CMK (cell line): ENCODE measurements at places on chromosomes 4 and X.

GRCh38 chr4:31020363-31020762, 300.2 kb downstream of the PCDH7 start:
- no peak for DNase-seq

- peak; percentile 29 for DNase-seq
These were observed 51.6 kb downstream of the KIT start for GRCh38 chr4:54709400-54709799.

- no peak for DNase-seq
These were observed 24.9 kb downstream of the TRIM61 start for GRCh38 chr4:164952551-164952950.

DNA sequence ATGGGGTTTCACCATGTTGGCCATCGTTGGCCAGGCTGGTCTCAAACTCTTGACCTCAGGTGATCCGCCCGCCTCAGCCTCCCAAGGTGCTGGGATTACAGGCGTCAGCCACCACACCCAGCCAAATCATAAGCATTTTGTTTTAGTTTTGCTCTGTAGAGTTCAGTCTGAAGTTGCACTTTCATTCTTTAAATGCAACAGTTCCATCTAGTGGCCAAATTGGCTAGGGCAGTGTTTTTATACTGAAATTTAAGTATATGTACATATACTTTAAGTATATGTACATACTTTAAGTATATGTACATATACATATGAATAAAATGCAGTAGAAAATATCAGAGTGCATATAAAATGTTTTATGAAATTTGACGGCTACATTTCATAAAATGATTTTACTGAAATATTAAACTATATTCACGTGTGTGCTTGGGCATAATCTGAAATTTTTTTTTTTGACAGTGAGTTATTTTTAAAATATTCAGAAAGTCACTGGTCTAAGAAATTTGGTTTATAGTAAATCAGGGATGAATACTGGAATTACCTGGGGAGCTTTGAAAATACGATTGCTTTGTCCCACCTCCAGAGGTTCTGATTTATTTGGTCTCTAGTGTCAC, 145.5 kb downstream of the NWD2 start:
- no peak for DNase-seq

DNA sequence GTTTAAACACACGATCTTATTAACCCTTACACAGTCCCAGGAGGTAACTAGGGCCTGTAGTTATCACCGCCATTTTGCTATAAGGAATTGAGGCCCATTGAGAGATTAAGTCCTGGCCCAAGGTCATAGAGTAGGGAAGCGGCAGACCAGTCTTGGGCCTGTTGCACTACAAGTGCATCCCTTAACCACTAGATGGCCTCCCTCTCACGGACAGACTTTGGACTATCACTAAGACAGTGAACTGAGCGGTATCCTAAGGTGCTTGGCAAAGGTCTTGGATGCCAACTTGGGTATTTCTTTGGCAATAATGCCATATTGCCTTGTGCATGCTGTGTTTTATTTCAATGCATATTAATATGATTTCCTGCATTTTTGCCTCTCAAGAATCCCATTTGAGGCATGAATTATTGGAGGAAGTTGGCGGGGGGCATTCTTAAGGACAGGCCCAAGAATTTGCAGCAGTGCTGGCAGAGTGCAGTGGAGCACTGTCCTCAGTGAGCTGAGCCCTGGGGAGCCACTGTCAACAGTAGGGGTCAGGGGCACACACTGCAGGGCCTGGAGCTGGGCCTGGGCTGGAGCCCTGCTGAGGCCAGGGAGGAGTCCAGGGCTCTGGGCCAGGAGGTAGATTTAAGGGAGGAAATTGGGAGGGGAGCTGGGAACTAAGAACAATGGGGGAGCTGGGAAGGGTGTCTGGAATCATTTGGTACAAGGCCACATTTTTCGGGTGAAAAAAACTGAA, 147.4 kb downstream of the SMIM20 start:
- peak; percentile 14 for DNase-seq

DNA sequence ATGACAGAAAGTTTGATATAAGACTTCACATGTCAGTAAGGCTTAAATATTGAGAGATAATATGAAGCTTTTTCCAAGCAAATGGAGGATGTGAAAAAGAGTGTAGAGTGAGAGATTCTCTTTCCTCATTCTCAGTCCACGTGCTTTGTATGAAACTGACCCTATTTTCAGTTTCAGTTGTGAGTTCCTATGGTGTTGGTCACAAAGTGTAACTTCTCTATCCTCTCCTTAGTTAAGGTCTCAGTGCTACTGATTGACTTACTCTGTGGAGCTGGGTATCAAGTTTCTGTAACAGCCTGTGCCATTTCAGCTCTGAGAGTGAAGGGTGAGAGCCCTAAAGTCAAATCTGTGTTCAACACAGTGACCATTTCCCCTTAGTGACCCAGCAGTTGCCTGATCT, 277.2 kb downstream of the EPHA5 start:
- no peak for DNase-seq
